Stomach (tissue), 19 donors: ENCODE measurements at places on chromosomes 1 and 21. TPM values are rescaled to one million over a fixed set of nuclear protein-coding genes. Genes with fewer than 3 reads are reported as not detected.

DNA sequence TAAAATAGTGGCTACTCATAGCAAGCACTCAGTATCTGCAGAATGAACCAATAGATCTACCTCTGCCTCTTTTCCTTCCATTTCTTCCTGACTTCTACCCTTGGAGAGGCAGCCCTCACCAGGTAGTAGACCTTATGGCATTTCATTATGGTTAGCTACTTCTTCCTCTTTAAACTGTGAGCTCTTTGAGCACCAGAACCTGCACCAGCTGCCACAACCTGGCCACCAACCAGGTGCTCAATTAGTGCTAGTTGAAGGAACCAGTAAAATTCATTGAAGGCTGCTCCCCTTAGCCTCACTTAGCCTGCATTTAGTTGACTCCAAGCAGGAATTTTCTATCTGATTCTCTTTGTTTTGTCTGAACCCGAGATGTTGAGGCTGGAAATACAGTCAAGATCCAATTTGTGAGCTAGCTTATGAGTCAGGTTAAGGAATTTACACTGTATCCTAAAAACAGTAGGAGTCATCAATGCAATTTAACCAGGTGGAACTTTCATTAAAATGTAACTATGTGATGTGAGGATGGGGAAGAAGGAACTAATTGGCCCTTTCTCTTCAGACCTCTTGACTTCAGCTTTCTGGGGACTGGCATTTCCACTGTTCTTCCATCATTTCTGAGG, 81.5 kb upstream of the UBE2U start:
- DNase-seq, result no peak

- DNase-seq, result peak; percentile 43
Measured at GRCh38 chr1:37537378-37537777, 16.7 kb downstream of the SNIP1 start.

DNA sequence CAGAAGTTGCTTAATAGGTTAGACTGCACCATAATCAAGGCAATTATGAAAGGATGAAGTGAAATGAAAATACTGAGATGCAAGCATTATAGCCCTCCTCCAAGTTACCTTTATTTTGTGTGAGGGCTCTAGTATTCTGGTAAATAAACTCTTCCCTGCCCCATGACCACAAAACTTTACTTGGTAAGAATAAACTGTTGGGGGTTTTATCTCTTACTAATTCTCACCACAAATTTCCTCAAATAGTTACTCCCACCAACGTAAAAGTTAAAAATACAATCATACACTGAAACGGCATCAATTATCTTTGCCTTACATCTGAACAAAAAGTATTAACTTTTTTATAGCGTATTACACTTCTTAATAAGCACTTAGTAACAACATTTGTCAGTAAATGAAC, 29.5 kb downstream of the C21orf91 start:
- no peak for DNase-seq

GRCh38 chr1:26124418-26125331, 13.1 kb downstream of the PDIK1L start:
- no peak for DNase-seq

DNA sequence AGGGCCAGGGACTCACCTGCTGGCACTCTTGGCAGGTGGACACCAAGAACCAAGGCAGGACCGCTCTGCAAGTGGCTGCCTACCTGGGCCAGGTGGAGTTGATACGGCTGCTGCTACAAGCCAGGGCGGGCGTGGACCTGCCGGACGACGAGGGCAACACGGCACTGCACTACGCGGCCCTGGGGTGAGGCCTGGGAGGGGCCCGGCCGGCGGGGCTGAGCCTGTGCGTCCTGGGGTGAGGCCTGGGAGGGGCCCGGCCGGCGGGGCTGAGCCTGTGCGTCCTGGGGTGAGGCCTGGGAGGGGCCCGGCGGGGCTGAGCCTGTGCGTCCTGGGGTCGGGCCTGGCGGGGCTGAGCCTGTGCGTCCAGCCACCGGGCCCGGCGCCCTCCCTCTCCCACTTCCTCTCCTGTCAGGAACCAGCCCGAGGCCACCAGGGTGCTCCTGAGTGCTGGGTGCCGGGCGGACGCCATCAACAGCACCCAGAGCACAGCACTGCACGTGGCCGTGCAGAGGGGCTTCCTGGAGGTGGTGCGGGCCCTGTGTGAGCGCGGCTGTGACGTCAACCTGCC, 4.6 kb upstream of the MMP23B start:
- peak; percentile 70 for DNase-seq

- DNase-seq, result no peak
Measured at GRCh38 chr1:63921802-63922201, 148.0 kb downstream of the ROR1 start.

- no peak for DNase-seq
Measured at GRCh38 chr1:220770245-220770913, 16.3 kb upstream of the MTARC1 start.

- no peak for DNase-seq
Measured at GRCh38 chr1:150528196-150528595, 12.6 kb downstream of the FALEC start.

The SPRR2F gene
- total RNA-seq, result not detected

The S100A3 gene
- total RNA-seq, result not detected

The ADORA1 gene
- total RNA-seq, result 0.18 TPM

The CFHR5 gene
- total RNA-seq, result not detected

The AIRE gene
- 0.18 TPM for total RNA-seq
